Stimulated activated CD4-positive, alpha-beta T cell treated with anti-CD3 and anti-CD28 coated beads, Interleukin-4, amount 100 ng/mL, for 48 hours (primary cell): ENCODE measurements at places on chromosomes 13 and 19.

GRCh38 chr13:23629566-23630272 is 59.5 kb downstream of the TNFRSF19 start:
- no peak for DNase-seq

DNA sequence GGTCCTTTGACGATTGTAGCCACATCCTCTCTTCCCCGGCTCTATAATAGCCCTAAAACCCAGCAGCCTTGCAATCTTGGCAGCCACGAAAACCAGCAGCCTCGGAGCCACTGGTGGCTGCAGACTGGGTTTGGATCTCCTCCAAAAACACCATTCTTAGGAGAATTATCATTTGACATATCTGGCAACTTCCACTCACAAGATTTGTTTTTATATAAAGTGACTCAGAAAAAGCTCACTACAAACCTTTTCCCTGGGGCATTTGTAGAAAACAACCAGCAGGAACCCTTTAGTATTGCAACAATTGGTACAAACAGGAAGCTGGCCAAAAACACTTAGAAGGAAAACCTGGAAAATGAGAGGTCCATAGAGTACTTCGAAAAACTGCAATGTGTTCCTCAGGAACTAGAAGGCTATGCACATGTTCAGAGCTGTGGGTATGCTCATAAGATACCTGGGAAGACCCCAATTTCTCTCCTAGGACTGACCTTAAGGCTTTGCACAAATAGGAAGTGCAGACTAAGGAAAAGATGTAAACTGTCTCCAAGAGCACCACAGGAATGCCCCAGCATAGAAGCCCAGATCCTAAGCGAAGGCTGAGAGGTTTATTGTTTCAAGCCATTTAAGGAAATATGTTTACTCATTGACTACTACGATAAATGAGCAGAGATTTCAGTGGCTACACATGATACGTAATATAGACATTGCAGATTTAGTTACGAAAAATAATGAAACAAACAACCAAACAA is 71.2 kb downstream of the MYO16 start:
- no peak for DNase-seq

DNA sequence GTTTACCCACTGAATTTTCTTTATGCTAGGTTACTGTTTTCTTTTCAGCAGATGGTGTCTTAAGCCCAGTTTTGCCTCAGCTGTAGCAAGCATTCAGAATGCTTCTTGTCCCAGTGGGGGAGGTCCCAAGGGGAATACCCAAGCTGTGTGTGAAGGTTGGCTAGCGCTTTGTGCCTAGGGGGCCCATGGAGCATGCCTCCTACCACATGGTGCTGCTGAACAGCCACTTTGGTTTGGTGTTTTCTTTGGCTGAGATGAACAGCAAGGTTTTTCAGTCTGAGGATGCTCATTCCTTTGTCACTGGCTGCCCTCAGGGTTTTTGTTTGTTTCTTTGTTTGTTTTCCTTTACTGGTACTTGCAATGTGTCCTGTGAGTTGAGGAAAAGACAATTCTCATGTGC is 99.0 kb downstream of the PCDH20 start:
- no peak for DNase-seq

DNA sequence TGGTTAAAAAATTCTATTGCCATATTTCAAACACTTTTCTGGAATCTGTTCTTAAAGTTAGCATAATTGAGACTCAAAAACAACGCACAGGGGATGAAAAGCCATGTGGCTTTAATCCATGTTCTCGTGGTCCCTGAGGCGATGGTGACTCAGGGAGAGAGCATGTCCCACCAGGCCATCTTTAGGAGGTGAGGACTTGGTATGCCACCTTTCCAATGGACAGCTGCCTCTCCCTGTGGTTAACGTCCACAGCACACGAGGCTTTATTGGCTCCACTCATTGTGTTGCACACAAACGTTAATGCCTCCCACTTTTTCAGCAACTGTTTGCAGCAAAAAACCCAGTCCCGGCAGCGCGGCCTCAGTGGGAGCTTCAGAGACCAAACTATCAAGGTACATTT is 51.4 kb downstream of the EFNB2 start:
- no peak for DNase-seq
